Activated CD4-positive, CD25-positive, alpha-beta regulatory T cell (primary cell): ENCODE measurements at places on chromosomes 2 and 18.

DNA sequence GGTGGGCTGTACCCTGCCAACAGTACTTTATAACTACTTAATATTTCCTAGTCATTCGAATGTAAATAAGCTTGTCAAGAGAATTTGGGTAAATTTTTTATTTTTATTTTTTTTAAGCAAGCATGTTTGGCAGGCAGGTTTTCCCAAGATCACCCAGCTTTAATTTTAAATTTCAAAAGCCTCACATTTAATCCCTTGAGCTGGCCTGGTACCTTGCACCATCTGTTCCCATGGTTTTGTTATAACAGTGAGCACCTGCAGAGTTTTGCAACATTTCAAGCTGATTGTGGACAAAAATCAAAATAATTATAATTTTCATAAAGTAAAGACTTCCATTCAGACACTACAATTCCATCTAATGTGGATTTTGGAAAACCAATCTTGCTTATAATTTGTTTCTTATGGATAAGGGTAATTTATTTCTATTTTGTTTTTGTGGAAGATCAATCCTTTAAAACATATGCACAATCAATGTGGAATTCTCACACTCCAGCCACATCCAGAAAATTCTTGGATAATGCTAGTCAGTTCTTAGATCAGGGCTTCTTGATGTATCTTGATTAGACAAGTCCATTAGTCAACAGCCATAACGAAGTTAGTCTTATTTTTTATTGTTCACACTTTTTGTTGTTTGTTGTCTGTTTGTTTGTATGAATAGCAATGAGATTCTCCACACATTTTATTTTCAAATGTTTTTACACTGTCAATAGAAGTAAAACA lies 689.3 kb downstream of the NR4A2 start:
- no peak for DNase-seq

GRCh38 chr2:230505162-230505561 lies 89.2 kb downstream of the SP100 start:
- no peak for DNase-seq

DNA sequence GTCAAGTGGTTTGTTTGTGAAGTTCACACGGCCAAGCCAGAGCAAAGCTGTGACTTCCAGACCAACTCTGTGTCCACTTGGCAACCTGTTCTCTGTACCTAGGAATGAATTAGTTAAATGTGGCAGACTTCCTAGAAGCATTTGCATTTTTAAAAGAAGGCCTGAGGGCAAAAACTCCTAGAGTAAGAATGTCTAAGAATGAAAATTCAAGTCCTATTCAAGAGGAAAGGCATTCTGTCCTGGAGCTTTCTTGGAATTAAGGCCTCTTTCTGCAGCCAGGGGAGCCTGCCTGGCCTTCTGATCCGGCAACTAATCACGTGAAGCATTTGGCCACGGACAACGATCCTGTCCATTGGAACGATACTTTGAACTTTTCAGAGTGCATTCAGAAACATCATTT lies 155.0 kb downstream of the SETBP1 start:
- no peak for DNase-seq

DNA sequence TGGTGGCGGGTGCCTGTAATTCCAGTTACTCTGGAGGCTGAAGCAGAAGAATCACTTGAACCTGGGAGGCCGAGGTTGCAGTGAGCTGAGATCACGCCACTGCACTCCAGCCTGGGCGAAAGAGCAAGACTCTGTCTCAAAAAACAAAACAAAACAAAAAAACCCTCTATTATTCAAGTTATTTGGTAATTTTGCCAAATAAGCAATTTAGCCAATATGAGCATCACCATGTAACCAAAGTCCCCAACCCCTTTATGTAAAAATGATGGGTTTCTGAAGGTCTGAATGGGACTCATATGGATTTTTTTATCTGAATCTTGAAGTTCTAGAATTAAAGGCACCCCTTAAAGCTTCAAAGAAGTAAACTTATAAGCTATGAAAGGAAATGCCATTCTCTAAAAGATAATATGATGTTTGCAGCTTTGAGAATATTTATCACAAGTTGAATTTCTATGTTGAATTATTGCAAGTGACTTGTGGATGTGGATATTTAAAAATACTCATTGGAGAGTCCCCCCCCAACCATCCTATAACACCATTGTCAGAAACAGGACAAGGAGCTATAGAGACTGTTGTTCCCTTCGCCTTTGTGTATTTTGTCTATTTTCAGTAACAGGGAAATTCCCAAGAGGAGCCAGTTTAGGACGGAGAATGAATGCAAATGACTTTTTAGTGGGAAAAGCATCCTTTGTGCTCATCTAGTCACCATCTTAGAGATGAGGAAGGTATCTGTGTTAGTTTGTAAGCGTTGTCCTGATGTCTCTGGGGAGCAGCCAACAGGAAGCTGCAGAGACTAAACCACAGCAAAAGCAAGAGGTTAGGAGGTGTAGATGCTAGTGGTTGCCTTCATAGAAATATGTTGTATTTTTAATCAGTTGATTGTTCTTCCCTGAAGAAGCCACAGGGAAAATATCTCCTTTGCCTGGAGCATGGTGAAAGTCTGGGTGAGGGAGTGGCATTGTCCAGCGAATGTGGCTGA lies 68.3 kb downstream of the TET3 start:
- no peak for DNase-seq

DNA sequence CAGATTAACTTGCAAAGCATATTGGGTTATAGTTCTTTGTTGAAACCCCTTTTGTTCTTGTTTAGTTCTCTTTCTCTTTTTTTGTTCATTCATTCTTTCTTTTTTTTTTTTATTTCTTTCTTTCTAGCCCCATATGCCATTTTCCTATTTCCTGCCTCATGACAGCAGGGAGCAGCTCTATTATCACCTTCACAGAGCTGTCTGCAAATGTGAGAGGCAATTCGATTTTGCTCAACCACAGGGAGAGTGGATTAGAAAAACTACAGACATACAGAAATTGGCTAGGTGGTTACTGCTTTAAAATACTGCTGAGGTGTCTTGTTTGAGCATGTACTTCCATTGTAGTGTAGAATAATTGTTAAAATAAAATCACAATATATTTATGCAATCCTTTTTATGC lies 44.2 kb upstream of the TBR1 start:
- no peak for DNase-seq

DNA sequence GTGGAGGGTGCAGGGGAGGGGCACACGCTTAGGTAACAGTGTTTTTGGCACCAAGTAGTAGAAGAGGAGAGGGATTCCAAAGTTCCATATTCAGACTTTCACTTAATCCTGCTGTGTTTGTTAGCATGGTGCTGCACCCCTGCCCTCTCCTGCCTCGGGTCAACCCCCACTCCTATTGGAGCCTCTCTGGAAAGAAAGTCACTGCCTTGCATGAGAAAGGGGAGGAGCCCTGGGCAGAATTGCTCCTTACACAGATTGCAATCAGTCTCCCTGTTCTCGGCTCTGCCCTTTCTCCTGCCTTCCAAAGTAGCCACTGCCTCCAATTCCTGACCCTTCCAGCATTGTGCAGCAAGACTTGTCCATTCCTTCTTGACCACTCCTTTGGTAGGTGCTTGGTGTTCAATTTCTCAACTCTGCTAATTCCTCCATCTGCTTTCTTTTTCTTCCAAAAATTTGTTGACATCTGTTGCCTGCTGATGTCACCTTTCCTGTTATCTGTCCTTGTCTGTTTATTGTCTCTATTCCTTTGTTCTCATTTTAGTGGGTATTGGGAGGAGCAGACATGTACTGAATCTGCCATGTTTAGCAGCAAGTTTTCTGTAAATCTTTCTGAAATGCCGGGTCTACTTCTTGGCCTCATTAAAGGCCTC lies 225.4 kb downstream of the LOXHD1 start:
- DNase-seq = no peak

GRCh38 chr2:43149482-43150107 lies 76.8 kb downstream of the ZFP36L2 start:
- DNase-seq = peak; percentile 25

DNA sequence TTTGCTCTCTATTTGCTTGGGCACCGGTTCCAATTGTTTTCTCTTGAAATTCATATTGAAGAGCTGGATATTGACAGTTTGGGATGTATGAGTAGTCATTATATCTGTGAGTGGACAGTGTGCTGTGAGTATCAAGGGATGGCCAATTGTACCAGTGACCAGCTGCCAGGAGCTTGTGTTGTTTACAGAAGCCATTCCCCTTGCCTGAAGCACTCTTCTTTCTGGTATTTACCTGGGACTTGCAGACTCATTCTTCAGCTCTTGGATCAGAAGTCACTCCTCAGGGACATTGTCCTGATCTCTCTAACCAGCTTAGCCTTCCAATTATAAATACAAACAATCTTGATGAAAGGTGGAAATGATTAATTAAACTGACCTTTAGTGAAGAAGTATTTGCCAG lies 438.3 kb upstream of the LRATD1 start:
- DNase-seq = no peak

DNA sequence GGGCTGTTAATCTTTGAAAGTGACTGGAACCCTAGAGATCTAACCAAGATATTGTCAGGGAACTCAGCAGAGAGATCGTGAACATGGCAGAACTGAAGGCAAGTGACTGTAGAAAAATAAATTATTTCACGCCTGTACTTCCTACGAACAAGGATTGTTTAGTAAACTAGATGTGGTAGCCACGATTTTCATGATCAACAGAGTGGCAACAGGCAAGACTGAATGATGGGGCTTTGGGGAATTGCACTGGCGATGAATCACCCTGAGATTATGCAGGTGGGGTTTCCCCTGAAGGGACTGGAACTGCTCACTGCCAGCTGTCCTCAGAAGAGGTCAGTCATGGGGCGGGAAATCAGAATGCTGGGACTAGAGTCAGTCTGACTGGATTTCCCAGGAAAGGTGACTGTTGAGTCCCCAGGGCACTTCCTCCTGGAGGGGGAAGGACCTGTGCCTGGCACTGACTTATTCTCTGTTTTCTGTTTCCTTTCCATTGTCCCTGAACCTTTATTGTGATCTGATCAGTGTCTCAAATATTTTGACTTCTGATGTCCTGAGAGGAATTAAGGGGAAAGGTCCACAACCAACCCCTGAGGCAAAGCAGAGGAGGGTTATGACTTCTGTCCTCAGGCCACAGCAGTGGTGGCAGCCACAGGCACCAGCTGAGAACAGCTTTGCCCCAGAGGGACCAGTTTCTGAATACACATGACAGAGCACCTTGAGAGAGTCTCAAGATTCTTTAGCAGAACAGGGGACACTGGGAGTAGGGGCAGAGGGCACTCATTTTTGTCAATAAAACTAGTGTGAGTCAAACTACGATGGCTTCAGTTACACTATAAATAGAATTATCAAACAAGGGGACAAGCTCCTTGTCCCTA lies 70.0 kb downstream of the NAB1 start:
- DNase-seq = no peak

DNA sequence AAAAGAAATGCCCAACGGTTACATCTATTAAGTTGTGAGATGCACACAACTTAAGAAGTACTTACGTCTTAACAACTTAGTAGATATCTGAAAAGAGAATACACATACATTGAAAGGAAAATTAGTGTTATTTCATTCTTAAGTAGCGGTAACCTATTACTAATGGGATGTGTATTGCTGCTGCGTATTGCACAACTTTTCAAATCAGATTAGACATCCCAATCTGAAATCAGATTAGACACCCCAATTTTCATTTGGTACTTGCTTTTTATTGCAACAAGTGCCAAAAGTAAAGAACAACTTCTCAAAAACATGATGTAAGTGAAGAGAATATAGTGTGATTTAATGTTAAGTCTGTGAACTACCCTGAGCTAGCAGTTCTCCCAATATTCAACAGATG lies 155.5 kb downstream of the DSC3 start:
- DNase-seq = no peak

DNA sequence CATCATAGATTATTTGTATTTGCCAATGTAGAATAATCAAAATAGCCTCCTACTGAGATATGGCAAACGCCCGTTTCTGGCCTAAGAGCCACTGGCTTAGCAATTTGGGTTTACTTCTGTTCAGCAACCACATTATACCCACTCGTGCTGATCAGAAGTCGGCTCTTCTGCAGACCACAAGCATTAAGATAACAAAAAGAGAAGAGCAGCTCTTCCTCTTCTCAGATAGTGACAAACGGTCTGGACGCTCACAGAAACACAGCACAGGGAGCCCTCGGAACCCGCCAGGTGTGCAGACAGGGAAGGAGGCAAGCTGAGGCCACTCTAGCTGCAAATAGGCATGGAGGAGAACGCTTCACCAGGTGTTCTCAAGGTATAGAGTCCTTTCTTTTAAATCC lies 164.0 kb downstream of the HDAC4 start:
- no peak for DNase-seq

- no peak for DNase-seq
These were observed 85.5 kb upstream of the ZSWIM2 start for GRCh38 chr2:186934420-186934819.

- DNase-seq = no peak
These were observed 12.3 kb upstream of the TFCP2L1 start for GRCh38 chr2:121297217-121297830.

DNA sequence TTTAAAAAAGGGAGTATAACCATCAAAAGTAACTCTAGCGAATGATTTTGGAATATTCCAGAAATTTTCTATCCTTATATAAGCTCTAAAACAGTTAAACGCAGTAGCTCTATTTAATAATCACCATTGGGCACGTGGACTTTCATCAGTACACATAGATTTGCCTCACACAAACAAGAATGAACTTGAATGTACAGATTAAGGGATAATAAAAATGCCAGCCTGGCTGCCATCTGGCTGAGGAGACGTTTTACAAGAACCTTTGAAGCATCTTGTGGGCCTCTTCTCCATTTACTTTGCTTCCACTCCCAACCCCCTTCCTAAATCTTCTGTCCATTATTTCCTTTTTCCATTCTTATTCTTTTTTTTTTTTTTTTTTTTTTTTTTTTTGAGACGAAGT lies 47.2 kb downstream of the AGAP1 start:
- no peak for DNase-seq

DNA sequence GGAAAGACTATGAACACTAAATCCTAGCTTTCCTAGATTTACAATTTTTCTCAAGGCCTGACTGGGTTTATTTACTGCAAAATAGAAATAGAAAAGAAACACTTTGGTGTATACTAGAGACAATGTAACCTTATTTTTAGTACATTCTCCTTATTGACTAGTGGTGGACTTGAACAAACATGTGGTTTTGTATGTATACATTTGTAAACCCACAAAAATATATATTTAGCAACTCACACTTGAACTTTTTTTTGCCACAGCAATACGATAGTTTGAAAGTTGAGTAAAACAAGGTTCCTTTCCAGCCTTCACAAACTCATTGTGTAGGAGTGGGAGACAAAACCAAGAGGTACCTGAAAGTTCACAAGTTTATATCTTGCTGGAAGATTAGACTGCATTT lies 1633.4 kb upstream of the LRRTM1 start:
- DNase-seq = no peak

DNA sequence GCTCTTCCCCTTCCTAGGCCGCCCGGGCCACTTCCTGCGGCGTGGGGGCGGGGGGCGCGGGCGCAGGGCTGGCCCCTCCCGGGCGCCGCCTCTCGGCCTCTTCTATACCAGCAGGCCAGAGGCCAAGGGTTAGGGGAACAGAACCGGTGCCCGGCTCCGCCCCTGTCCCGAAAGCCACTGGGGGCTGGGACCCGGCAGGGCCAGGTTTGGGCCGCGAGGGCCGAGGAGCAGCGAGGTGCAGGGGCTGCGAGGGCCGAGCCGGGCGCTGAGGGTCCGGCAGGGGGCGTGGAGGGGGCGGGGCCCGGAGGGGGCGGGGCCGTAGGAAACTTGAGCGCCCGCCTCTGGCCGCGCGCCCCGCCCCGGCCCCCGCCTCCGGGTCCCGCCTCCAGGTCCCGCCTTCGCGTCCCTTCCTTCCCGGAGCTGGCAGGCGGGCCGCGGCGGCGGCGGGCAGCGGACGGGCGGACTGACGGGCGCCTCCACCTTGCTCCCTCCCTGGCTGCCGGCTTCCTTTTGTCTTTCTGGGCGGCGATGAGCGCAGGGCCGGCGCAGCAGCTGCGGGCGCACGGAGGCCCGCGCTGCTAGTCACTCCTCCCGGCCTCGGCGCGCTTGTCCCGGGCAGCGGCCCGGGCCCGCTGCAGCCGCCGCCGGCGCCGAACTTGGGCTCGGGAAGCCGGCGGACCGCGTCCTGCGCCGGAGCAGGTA lies at the start of gene HPCAL1:
HPCAL1 (plus strand) TSS at position 426 of the 702 bp plus-strand sequence. CDS start 116,854 bp downstream, outside the sequence.
- peak; percentile 72 for DNase-seq
